ENCODE measurements at places on chromosomes 4 and X.

DNA sequence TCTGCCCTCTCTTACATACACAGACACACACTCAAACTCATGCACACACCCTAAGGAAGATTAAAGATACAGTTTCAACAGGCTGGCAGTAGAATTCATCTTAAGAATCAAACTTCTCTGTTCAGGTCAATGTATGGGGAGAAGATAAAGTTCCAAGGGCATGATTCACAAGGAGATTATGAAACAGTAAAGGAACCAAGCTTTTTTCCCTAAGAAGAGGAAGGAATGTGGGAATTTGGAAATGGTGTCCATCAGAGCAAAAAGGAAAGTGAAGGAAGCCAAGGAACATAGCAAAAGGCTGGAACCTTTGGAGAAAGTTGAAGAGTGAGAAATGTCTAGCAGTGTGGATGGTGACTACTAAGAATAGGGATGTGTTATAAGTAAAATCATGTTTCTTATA lies 191.0 kb upstream of the NPY2R start:
- DNase-seq, result no peak

DNA sequence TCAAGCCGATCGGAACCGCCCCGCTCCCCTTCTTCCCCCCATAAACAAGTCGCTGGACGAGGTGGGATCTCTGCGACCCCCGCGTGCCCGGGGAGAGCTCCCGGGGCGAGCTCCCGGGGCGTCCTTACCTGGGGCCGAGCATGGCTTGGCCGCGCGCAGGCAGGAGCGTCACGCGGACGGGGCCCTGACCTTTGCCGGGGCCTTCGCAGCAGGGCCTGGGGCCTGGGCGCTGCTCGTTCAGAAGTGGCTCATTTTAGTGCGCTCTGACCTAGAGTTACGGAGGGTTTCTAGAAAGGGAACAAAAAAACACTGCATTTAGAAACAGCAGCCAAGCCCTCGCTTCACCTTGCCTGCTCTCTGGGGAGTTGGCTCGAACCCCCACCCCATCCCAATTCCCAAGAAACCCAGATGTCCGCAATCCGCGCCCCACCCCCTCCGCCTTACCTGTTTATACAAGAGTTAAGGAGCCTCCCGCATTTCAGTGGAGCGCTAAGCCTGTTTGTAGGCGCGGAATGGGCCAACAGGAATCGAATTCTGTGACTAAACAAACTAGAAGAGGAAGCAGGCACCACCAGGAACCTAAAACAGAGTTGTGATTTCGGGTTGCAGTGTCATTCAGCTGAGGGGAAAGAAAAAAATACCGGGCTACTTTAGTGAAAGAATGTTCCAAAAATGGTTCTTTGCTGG lies 814 bp upstream of the RBM47 start:
- DNase-seq, result no peak

DNA sequence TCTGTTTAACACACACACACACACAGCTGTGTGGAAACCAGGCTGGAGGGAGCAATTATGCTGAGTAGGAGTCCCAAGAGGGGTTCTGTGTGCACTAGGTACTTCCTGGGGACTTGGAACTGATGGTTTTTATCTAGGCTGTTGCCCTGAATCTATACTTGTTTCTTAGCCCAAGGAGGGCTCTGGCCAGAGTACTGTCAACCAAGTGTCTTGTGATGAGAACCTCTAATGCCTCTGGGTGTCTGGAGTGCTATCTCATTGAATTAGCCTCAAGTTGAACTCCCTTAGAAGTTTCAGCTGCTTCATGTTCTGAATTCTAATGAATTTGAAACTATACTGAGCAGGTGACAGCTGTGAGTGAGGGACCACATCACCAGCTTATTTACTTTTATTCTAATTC lies 16.6 kb downstream of the ARHGAP24 start:
- DNase-seq, result no peak

DNA sequence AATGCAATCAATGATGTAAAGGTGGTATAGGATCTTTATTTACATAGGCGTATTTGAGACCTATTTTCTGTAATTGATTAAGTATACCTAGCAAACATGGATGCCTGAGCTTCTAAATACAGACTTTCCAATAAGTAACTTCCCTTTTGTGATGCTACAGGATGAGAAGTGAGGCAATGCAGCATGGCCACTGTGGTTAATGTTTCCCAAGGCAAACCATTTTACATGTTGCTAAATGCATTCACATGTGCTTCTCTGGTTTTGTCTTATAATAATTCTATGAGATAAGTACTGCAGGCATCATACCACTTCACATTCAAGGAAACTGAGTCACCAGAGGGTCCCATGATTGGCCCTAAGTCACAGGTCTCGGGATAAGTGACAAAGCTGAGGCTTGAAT lies 35.7 kb upstream of the NKX3-2 start:
- DNase-seq, result no peak

GRCh38 chr4:26531491-26532116 lies 41.3 kb upstream of the CCKAR start:
- no peak for DNase-seq

- DNase-seq, result no peak
These were observed at the start of gene TLL1 for GRCh38 chr4:165872461-165873297. Gene TLL1, plus strand, starts transcription at chr4:165873237. Its CDS starts 668 bp downstream, at chr4:165873905.

GRCh38 chr4:91280551-91281290 lies 1023.0 kb upstream of the GRID2 start:
- no peak for DNase-seq

GRCh38 chr4:156749426-156750403 lies 221.9 kb downstream of the PDGFC start:
- DNase-seq, result no peak

DNA sequence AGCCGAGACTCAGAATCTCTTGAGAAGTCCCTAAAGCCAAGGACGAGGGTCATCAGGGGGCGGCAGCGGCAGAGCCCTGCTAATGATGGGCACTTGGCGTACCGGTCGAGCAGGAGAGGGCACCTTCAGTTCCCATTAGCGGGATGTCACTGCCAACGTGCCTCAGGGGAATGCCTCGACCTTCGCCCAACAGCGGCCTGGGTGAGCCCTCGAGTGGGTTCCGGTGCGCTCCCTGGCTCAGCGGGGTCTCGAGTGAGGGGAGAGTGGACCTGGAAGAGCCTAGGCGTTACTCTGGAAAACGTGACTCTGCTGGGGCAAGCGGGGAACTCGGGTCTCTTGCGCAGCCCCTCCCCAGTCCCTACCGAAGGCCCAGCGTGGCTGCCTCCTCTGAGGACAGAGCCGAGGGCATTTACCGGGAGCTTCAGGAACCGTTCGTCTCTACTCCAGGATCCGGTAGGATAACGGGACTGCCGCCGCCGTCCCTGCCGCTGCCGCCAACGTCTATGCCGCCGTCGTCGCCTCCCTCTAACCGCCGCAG lies 36.9 kb downstream of the PGRMC1 start:
- no peak for DNase-seq

DNA sequence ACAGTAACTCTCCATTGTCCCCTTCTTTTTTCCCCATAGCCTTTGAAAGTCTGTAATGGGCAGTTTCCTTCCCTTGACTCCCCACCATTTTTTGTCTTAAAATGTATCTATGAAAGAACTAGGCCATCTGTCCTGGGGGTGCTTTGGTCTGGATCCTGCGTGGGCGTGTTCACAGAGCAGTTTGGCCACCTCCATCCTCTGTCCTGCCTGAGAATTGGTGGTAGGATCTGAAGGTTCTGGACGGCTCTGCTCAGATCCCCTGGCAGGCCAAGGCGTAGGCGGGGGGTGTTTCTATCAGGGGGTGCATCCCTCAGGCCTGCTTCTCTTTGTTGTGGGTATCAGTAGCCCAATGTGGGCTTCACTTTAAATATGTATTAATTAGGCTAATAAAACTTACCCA lies 107.1 kb downstream of the FAM193A start:
- DNase-seq, result no peak
